ENCODE measurements at places on chromosomes 4 and X.

- DNase-seq: peak; percentile 64
Observed at GRCh38 chrX:11137543-11138139, 26.5 kb downstream of the HCCS start.

DNA sequence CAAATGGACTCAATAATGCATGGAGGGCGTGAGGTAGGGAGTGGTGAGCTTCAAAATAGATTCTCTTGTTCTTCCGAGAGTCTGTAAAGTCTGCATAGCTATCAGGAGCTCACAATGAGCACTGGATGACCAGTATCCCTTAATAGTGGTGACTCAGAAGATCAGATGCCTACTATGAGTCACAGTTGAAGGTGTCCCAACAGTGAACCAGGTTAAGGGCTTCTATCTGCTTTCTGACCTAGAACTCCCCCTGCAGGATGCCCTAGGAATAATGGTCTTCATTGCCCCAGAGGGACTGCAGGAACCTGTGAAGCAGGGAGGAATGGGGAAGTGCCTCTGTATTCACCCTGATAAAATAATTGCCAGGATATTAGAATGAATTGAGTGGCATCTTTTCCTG lies 22.1 kb downstream of the DGKK start:
- DNase-seq: peak; percentile 47

DNA sequence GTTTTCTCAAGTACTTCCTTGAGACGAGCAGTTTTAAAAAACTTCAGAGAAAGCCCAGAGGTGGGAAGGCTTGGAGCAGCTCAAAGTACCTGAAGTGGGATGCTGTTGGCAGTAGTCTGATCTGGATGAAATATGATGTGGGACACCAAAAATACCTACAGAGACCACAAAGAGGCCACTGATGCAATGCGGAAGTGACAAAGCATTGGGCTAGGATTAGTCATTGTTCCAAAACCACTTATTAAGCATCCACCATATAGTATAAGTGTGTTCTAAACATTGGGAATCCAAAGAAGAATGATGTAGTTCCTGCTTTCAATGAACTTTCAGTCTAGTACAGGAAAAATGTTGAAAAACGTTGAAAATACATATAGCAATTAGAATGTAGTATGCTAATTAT lies 386.1 kb upstream of the CNKSR2 start:
- peak; percentile 52 for DNase-seq

DNA sequence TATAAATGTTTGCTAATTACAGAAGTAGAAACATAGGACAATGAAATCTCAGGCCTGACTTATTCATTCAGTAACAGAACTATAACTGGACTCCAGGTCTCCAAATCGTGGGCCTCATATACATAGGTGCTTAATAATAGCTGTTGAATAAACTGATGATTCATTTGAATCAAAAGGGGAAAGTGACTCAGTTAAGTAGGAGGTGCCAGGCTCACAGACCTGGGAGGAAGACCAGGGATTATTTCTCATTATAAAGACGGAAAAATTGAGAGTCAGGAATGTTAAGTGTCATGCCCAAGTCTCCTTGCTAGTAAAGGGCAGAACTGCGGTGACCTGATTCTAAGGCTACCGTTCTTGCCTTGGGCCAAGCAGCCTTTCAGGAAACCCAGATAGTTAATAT lies 131.5 kb downstream of the HS3ST1 start:
- DNase-seq: peak; percentile 17

- DNase-seq: no peak
Observed at GRCh38 chr4:156085100-156085499, 131.4 kb upstream of the CTSO start.

DNA sequence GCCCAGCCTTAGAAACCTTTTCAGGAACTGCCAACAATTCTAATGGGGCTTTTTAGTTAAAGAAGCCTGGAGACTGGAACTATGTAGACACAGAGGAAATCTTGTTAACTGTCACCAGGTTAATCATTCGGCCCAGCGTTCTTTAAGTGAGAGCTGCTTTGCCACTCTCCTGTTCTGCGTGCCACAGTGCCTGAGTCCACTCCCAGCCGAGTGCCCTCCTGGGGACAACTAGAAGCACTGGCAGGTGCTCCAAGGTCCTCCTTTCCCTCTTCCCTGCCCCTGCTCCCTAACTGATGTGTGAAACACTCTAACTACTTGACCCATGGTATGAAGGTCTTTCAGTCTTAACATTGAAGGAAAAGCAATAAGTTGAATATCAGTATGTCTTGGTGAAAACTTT lies 151.2 kb upstream of the TLL1 start:
- no peak for DNase-seq

DNA sequence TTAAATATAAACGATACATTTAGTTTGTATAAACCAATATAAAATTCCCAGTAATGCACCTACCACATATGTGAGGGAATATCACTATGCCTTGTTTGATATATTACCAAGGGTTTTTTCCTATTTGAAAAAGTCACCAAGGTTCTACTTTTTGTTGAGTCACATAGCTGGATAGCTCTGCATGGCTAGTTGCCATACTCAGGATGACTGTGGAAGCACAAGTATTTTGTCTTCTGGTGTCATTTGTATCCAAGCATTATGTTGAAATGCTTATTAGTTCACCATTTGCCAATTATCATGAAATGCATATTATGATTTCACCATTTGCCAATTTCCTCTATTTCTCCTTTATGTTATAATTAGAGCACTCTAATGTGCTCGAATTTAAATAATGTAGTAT lies 162.7 kb upstream of the TTC29 start:
- DNase-seq: peak; percentile 63

- no peak for DNase-seq
Observed at GRCh38 chrX:5163663-5164062, 1065.0 kb downstream of the NLGN4X start.

DNA sequence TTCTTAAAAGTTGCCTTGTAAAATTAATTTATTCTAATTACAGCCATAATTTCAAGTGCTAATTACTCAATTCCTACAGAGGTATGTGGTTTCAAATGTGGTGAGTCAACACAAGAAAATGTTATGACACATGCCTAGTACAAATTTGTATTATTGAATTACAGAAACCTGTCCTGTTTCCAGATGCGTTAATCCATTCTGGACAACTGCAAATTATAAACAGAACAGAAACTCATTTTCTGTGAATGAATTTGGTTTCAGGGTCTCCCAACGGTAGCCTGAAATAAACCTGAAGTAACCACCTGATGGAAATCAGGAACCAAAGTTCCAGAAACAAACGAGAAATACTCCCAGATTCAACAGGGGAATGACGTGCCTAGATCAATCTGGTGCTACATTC lies 328.6 kb upstream of the F9 start:
- DNase-seq: no peak
